ENCODE measurements at places on chromosomes 13 and 19.
A peak's percentile ranks its signal among the peaks of the same experiment; 100 is the strongest.

DNA sequence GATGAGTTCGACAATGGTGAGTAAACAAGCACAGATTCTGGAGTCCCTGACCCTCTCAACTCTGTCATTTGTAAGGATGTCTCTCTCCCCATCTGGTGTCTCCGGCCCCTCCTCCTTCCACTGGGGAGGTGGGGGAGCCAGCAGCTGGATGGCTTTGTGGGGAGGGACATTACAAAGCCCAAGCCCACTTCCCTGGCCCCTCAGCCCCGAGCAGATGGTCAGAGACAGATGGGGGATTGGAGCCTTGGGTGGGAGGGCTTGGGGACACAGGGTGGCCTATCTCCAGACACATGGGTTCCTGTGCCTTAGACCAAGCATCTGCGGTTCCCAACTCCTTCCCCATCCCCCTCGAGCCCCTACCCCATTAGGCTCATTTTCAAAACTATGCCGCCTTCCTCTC, 2.5 kb downstream of the TIMM50 start:
- DNase-seq, result no peak

GRCh38 chr19:2546128-2547032, 70.5 kb downstream of the GADD45B start:
- no peak for DNase-seq

DNA sequence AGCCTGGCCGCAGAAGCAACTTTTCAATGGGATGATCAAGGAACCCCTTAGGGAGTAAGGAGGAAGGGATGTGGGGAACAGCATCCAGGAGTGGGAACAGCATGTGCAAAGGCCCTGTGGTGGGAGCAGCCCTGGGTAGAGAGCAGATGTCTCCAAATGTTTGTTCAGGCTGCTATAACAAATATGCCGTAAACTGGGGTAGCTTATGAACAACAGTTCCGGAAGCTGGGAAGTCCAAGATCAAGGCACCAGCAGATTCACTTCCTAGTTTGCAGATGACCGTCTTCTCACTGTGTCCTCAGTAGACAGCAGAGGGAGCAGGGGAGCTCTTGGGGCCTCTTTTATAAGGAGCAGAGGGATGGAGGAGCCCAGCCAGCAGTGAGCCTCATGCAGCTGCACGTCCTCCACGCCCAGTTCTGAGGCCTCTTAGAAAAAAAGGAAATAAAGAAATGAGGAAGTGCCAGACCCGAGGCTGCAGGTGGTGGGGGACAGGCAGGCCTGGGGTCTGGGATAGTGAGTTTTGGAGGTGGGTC, 4.2 kb upstream of the LRRC25 start:
- peak; percentile 71 for DNase-seq

DNA sequence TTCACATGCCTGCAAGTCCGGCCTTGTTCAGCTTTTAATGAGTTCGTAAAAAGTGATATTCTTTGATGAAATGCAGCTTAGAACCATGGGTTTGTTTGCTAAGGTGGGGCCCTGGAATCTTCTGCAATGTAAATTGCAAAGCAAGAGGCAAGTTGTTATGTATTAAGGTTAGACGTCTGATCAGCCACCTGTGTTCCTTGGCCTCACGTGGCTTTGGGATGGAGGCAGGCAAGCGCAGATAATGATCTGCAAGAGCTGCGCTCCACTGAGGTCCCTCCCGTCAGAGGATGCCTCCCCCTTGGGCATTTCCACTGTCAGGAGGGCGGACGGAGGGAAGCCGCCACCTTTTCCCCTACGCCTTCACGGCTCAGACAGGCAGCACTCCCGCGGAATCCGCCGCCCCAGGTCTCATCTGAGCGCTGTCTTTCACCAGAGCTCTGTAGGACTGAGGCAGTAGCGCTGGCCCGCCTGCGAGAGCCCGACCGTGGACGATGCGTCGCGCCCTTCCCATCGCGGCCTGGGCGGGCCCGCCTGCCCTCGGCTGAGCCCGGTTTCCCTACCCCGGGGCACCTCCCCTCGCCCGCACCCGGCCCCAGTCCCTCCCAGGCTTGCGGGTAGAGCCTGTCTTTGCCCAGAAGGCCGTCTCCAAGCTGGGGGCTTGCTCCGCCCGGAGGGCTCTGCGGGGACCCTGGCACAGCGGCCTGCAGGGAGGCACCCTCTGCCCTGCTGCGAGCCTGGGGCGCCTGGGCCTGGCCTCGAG, 110.9 kb downstream of the CRYL1 start:
- DNase-seq, result no peak

- no peak for DNase-seq
These were observed 1430.1 kb upstream of the SPRY2 start for GRCh38 chr13:81770868-81771505.

DNA sequence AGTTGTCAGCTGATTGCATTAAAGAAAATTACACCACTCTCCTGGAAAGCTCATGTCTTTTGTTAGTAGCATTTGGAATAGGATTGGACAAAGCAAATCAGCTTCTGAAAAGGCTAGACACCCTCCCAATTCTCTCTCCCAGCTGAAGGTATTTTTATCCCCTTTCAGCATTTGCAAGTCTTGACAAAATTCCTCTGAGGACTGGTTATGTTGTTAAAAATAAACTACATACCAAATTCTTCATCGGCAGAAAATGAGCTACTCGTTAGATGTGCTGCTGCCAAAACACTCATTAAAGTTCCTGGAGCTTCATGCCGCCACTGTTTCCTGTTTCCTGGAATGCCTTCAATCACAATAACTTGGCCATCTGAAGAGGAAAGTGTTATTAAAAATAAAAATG, 37.1 kb downstream of the UTP14C start:
- DNase-seq, result no peak

GRCh38 chr13:99339736-99340397, 32.7 kb upstream of the GPR183 start:
- DNase-seq, result peak; percentile 58

GRCh38 chr13:101523154-101524131, 71.0 kb downstream of the ITGBL1 start:
- DNase-seq, result peak; percentile 39

DNA sequence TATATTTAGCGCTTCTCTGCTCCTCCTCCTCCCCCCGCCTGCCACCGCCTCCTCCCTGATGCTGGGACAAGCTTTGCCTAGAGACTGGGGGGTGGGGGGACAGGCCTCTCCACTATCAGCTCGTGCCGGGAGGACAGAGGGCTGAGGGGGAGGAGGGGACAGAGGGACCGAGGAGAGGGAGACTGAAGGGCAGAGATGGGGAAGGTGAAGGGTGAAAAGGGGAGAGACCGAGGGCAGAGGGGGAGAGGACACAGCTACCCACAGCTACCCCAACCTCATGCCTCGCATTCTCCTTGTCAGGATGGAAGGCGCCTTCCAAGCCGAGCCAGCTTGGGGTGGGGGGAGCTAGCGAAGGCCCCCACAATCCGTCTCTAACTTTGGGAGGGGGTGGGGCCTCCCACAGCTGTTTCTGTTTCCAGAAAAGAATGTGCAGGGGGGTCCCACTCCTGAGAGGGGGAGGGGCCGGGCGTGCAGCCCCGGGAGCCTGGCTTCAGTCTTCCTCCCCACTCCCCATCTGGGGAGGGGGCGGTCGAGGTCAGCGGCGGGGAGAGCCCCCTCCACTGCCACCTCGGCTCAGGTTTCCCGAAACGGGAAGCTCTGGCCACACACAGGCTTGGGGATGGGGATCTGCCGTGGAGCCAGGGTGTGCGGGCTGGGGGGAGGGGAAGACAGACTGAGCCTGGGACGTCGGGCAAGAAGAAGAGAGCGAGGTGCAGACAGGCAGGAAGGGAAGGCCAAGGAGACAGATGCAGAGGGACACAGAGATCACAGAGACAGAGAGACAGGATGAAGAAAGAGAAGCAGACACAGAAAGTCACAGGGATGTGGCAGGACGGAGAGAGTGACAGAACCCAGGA, 1.6 kb downstream of the DACT3 start:
- peak; percentile 17 for DNase-seq

DNA sequence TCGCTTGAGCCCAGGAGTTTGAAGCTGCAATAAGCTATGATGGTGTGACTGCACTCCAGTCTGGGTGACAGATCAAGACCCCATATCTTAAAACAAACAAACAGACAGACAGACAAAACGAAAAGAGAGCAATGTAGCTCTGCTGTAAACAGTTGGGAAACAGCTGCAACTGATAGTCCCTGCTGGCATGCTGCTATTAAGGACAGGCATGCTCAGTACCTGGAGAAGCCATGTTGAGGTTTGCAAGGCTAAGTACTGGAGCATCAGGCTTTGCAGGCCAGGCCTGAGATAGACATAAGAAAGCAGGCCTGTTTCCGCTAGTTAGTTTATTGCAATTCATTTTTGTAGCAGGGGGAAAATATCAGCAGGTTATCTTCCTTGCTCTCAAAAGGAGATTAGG, 16.2 kb upstream of the OBI1 start:
- no peak for DNase-seq

GRCh38 chr13:106797081-106797640, 229.2 kb upstream of the ARGLU1 start:
- DNase-seq, result no peak

GRCh38 chr13:103081435-103081834, 15.2 kb upstream of the SLC10A2 start:
- no peak for DNase-seq

All from fibroblast of pulmonary artery (primary cell).